ENCODE measurements at places on chromosomes 12 and 14.

- DNase-seq: no peak
These were observed 335.2 kb downstream of the BMP4 start for GRCh38 chr14:53621433-53621832.

GRCh38 chr14:71686677-71687076 lies 245.6 kb upstream of the RGS6 start:
- DNase-seq: no peak

DNA sequence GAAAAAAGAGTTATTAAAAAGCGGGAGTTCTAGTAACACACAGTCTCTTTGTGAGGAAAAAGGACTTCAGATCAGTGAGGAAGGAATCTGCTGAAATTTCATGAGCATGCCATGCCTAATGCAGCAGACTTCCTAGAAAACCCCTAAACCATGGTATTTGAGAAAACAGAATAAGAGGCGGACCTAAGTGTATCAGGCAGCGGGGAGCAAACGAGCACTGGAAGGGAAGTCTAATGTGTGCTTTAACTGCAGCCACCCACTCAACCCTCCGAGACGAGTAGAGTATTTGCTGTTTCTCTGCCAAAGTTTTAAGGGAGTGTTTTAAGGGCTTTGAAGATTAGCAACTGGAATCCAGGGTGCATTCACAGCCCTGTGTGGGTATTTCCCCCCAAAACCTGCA lies 36.5 kb downstream of the ACADS start:
- no peak for DNase-seq

- DNase-seq: no peak
These were observed 13.9 kb upstream of the KRT80 start for GRCh38 chr12:52205612-52206303.

DNA sequence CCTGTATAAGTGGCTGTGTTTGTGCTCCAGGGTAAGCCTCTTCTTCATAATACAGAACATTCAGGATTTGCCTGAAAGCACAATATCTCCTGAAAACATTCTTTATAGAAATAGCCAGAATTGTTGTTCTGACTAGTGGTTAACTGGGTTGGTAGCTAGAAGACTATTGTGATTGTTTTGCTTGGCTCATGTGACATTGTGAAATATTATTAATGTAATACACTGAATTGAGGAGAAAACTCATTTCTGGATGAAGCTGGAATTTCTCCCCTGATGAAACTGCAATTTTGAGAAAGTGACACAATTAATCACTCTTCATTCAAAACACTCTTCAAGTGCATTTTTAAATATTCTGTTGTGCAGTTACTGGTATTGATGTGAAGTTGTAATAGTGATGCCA lies 172.3 kb upstream of the PTPRQ start:
- DNase-seq: no peak

- DNase-seq: no peak
These were observed 278.7 kb upstream of the PRICKLE1 start for GRCh38 chr12:42868291-42868690.

- DNase-seq: no peak
These were observed 1.0 kb downstream of the SH2B3 start for GRCh38 chr12:111406474-111407376.

GRCh38 chr14:71130491-71131179 lies 223.4 kb downstream of the PCNX1 start:
- DNase-seq: no peak

DNA sequence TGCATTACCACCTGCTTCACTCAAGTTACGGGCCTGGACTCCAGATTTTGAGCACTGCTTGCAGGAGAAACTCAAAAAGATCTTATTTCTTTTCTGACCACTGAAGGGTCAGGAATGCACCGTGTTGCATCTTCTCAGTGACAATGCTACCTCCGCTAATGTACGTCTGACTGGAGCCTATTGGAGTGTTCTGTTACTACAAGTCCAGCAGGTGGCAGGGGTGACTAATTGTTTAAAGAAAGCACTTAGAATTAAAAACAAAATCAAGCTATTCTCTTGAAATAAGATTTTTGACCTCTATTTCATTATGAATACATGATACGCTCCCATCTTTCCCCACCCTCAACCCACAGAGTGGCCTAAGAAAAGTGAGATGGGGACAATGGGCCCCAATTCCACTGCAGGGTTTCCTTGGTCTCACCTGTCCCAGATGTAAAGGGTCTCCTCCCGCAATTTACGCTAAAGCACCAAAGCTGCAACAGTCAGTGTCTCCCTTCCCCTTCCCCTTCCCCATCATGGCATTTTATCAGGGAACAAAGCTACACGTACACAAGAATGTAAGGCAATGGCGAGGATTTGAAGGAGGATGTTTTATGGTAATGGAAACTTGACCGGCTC lies 2.2 kb downstream of the TBPL2 start:
- DNase-seq: no peak

- no peak for DNase-seq
These were observed 32.4 kb downstream of the FOXN3 start for GRCh38 chr14:89384636-89385035.

DNA sequence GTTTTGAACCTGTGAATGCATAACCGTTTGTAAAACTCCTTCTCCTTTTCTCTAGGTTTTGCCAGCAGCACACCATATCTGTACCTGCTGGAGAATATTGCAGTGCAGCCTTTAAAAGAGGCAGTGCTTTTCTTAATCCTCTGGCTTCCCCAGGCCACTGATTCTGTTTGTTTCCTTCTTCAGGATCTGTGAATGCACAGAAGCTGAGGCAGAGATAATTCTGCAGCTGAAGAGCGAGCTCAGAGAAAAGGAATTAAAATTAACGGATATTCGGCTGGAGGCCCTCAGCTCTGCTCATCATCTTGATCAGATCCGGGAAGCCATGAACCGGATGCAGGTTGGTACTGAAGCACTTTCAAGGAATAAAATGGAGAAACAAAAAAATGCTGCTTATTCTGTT lies 348.7 kb downstream of the NAV3 start:
- DNase-seq: no peak

GRCh38 chr12:42786400-42787148 lies 197.0 kb upstream of the PRICKLE1 start:
- DNase-seq: no peak

- no peak for DNase-seq
These were observed 13.5 kb upstream of the PDZRN4 start for GRCh38 chr12:41174602-41175001.

All from activated T-helper 1 cell treated with Interleukin-2 at 50 U/mL for 16 hours (primary cell).